ENCODE measurements at places on chromosomes 4 and X. TPM values are rescaled to one million over a fixed set of nuclear protein-coding genes. Genes with fewer than 3 reads are reported as not detected.

Gene MFAP3L
- 3.7 TPM for total RNA-seq

Gene REPS2
- 1.3 TPM for total RNA-seq

Gene KIT
- 0.02 TPM for total RNA-seq

Gene TACC3
- total RNA-seq = 72.9 TPM

Gene FGG
- total RNA-seq = 5.4 TPM

Gene MUC7
- total RNA-seq = not detected

Gene CCDC110
- not detected for total RNA-seq

Gene AGTR2
- not detected for total RNA-seq

Gene PLAC8
- 0.94 TPM for total RNA-seq

Gene LIMCH1
- 55.2 TPM for total RNA-seq

Gene FAT1
- 190 TPM for total RNA-seq

Gene CXCR3
- total RNA-seq = 0.11 TPM

Gene HPSE
- total RNA-seq = 1.2 TPM

Gene NRK
- total RNA-seq = not detected

Gene MAD2L1
- total RNA-seq = 44.1 TPM

Gene UGT2B11
- total RNA-seq = not detected

All from A549 treated with dexamethasone at 1 μM for 4 hours (cell line).